ENCODE measurements at places on chromosomes 7 and 10.

DNA sequence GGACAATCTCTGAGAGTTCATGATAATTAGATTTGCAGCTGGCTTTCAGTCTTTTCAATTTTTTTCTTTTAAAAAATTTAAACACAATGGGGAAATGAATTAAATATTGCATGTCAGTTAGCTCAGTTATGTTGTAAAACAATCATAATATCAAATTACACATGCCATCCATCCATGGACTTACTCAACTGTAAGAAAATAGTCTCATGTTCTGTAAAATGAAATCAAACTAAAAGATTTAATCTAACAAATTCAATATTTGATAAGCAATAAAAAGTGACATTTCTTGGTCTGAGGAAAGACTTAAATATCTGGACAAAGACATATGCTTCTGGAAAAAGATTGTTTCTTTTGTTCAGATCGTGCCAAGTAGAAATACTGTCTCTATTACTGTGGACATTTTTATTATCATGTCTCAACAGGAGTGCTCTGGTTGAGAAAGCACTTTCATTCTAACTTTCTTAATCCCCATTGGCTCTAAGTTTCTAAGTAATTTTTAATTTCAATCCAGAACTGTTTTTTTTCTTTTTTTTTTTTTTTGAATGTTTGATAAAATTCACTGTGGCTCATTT is 179.2 kb upstream of the FAM3C start:
- no peak for DNase-seq

DNA sequence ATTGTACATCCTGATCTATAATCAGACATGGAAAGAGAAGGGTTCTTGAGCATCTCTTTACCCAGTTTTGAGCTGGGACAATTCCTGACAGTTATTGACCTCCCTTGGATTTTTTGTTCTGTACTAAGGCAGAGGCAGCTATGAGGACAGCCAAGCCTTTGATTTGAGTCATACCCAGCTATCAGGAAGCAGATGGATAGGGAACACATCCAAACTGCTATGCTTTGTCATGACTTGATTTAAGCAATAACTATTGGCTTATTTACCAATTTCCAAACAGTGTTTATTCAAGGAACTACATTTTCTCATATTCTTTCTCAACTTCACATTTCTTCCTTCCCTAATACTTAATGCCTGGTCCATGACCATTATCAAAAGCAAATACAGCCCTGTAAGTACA is 396.4 kb upstream of the STEAP1 start:
- DNase-seq: no peak

- no peak for DNase-seq
Measured at GRCh38 chr7:16293669-16294425, 127.5 kb downstream of the CRPPA start.

- DNase-seq: no peak
Measured at GRCh38 chr10:123227706-123228105, 73.5 kb downstream of the BUB3 start.

DNA sequence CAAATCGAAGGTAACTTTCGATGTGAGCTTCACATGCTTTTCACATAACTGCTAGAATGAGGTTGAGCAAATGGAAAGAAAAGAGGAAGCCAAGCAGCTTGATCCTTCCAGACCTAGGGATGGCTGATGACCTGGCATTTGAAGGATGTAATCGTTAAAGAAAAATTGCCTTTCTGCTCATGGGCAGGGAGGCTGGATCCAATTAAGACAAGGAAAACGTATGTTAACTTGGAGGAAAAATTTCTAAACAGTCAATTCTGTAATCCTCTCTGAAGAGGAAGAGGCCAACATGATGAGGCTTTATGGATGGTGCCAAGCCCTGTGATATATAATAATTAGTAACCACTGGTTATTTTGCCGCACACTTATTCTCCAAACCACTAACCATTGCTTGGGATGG is 12.5 kb downstream of the GRK5 start:
- no peak for DNase-seq

DNA sequence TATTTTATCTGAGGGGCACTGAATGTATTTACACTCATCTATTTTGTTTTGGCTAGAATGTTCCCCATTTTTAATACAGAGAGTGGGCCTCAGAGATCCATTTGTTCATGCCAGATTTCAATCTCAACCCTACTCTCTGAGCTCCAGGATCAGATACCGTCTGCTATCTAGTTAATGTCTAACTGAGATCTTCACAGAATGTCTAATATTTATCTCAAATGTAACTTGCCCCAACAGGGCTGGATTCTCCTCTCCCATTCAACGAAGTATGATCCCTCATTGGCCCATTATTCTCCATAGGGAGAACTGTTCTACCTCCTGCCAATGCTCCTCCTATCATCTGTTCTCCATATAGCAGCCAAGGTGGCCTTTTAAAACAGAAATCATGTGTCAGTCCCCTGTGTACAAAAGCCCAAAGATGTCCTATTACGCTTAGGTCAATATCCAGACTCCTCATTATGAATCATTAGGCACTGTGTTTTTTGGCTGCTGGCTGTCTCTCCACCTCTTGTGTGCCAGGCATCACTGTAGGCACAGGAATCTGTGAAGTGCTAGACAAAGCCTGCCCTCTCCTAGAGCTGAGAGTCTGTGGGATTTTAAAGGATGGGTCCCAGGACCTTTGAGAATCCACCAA is 169.3 kb upstream of the AGK start:
- DNase-seq: no peak

GRCh38 chr10:79054203-79055099 is 14.3 kb upstream of the ZMIZ1 start:
- no peak for DNase-seq

GRCh38 chr10:125567529-125567928 is 115.4 kb downstream of the TEX36 start:
- no peak for DNase-seq

GRCh38 chr7:41924796-41925195 is 221.9 kb upstream of the INHBA start:
- no peak for DNase-seq

DNA sequence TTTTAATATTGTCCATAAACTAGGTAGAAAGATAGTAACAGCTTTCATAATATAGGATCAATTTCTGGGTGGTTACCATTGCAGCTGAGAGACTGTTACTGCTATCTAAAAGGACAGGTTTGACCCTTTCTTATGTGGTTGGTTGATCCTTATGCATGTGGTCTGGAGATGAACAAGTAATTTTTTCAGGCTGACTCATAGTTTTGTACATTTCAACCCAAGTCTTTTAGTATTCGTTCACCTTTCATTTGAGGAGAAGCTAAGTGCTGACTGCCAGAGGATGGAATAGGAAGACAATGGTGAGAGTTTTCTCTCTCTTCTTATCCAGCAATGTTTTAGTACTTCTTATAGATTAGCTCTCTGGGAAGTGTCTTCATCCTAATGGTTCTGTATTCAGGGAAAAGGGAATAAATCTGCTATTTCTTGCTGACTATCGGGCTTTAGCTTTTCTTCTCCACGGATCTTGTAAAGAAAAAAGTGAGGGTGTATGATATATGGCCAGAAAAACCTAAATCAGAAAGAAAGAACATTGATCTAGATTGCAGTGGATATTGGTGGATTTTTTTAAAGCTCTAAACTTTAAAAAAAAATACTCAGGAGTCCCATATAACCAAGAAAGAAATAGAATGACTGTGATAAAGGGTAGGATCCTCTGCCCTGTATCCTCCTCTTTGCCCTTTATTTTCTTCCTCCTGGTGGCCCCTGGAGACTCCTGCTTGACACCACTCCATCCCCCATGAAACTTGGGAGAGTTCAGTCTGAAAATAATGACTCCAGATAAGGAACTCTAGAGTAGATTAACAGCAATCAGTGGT is 88.0 kb downstream of the CPED1 start:
- peak; percentile 55 for DNase-seq

GRCh38 chr10:26491934-26492333 is 53.8 kb downstream of the APBB1IP start:
- no peak for DNase-seq

- no peak for DNase-seq
Measured at GRCh38 chr7:113394856-113395255, 276.5 kb upstream of the SMIM30 start.

DNA sequence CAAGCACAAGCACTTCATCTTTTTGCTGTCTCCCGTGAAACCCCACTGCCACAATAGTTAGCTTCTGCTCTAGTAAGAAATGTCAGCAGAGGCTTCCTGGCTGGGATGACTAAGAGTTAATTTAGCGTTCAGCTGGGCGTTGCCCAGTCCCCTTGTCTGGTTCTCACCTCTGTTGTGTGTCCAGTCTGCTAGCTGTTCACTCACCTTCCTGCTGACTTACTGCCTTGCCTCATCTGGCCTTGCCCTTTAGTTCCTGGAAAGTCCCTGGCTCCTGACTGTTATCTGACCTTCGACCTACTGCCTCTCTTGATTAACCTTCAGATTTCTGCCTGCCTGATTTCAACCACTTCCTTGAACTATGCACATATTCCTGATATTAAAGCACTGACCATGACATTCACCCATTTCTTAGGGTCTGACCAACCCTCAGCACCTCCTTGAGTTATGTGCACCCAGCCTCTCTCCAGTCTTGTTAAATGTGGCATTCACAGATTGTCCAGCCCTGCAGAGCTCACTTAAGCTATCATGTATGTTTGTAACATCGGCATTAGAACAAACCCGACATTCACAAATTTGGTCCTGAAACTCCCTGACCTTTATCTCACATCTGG is 30.3 kb downstream of the C7orf33 start:
- no peak for DNase-seq

DNA sequence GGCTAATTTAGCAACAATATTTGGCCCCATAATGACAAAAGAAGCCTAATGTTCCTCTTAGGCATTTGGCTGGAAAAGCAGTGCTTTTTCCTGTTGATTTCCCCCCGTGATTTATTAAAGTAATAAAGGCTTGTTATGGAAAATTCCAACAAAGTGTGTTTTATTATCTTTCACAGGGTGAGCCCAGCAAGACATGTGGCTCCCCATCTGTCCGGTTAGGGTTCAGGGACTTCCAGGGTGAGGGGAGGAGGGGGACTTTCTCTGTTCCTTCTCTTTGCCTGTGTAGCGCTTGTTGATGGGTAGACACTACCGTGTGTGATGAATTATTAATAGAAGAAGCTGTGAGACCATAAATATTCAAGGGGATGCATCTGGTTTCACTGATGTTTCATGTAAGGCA is 39.0 kb downstream of the HTR5A start:
- no peak for DNase-seq

GRCh38 chr10:71520042-71520441 is 123.3 kb downstream of the CDH23 start:
- no peak for DNase-seq

GRCh38 chr7:8147760-8148463 is 114.1 kb downstream of the ICA1 start:
- no peak for DNase-seq

GRCh38 chr7:116777651-116778281 is 84.6 kb upstream of the CAPZA2 start:
- DNase-seq: no peak

GRCh38 chr7:78220754-78221153 is 422.2 kb downstream of the PHTF2 start:
- DNase-seq: no peak

- DNase-seq: peak; percentile 20
Measured at GRCh38 chr7:41292487-41292886, 410.4 kb downstream of the INHBA start.

- DNase-seq: no peak
Measured at GRCh38 chr7:82442492-82443035, 1.0 kb downstream of the CACNA2D1 start.

DNA sequence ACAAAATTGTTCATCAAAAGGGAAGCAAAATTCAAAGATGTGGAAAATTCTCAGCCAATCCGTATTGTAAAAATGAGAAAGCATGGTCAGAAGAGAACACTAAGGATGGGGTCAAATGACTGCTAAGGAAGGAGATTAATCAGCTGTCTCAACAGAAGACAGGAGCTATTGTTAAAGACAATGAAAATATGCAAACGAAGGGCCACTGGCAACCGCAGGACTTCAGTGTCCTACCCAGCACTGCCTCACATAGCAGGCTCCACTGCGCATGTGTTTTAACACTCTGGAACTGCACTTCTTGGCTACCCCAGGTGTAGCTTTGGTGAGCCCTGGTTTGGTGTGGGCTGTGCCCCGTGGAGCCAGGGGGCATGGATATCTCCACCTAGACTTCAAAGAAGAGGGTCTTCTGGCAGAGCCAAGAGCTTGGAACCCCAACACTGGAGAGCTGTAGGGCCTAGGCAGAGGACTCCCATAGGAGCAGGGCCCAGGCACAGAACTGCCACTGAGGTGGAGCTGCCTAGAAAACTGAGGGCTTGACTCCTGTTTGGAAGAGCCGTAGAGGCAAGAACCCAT is 176.2 kb upstream of the GDF10 start:
- DNase-seq: no peak
